ENCODE measurements at places on chromosomes 11 and 22. TPM values are rescaled to one million over a fixed set of nuclear protein-coding genes. Genes with fewer than 3 reads are reported as not detected.

Gene DHCR7
- 144 TPM for total RNA-seq

Gene ZC3H12C
- total RNA-seq = 2.9 TPM

Gene FGF19
- 14.8 TPM for total RNA-seq

GRCh38 chr11:63986156-63986931, at the start of gene OTUB1:
OTUB1 (plus strand) TSS chr11:63986438; CDS start chr11:63986457, 19 bp downstream.
- H3K27me3 ChIP-seq = no peaks in the 10 kb centered on the region
- DNase-seq = peak; percentile 96
- peak within 1 kb of the TSS; percentile 72 for H3K4me3 ChIP-seq
- peak within 1 kb of the TSS; percentile 96 for H3K27ac ChIP-seq
